Esophagus squamous epithelium (tissue), 5 donors: ENCODE measurements at places on chromosomes 16 and 17.

DNA sequence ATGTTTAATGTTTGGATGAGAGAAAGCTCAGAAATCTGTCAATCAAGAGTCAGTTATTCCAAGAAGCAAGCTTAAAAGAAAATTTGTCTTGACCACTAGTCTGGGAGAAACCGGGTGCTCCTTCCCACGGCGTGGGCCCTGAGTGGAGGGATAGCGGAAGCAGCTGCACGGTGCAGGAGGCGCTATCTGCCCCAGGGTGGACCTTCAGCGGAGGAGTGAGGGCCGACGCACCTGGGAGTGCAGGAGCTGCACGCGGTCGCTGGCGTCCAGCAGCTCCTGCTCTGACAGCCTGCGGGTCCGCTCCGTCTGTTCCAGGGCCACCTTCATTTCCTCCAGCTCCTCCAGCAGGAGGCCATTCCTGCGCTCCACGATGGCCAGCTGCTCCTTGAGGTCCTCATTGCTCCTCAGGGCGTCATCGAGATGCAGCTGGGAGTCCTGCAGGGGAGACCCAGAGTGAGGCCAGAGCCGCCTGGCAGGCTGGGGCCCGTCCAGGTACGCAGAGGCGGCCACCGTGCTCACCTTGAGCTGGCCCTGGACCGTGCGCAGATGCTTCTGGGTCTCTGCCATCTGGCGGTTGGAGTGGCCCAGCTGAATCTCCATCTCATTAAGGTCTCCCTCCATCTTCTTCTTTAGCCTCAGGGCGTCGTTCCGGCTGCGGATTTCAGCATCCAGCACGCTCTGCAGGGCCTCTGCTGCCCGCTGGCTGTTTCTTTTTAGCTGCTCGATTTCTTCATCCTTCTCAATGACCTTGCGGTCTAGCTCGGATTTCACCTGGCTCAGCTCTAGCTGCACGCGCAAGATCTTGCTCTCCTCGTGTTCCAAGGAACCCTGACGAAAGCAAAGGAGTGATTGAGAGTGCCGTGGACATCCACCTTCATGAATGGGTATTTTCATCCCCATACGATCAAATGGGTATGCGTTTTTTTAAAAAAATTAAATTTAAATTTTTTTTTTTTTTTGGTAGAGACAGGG is 63.5 kb downstream of the MYH13 start:
- DNase-seq, result no peak

DNA sequence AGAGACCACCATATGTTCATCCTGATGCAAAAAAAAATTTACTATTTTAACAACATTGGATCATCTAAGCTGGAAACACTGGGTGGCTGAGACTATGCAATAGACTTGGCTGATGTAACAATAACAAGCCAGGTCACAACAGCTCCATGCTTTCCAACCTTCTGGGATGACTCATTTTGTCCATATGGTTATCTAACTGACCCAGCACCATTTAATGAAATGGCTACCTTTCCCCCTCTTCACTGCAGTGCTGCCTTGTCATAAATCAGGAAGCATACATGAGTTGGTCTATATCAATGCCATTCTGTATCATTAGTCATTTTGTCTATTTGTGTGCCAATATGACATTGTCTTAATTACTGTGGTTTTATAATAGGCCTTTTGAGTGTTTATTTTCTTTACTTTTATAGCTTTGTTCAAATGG is 217.6 kb upstream of the KCNJ16 start:
- DNase-seq, result no peak

DNA sequence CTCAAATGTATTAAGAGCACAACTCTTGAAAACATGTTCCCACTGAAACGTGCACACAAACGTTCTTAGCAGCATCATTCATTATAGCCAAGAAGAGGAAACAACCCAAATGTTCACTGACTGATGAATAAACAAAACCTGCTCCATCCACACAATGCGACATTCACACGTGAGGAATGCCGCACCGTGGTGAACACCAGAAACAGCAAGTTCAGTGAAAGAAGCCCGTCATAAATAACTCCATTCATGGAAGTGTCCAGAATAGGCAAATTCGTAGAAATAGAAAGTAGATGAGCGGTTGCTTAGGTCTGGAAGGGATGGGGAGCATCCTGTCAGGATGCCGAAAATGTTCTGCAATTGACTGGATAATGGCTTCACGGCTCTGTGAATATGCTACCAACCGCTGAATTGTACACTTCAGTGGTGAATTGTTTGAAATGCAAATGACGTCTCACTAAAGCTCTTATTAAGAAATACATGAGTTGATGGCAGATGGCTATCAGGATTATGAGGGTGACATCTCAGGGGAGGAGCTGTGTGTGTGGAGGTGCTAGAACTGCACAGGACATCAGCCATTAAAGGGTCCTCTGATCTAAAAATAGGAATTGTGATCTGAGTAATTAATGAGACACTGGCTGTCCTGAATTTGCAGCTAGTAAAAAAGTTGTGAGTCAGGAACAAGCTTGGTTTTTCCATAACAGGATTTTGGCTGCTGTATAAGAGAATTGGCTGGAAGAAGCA is 771.0 kb downstream of the KCNJ18 start:
- no peak for DNase-seq

DNA sequence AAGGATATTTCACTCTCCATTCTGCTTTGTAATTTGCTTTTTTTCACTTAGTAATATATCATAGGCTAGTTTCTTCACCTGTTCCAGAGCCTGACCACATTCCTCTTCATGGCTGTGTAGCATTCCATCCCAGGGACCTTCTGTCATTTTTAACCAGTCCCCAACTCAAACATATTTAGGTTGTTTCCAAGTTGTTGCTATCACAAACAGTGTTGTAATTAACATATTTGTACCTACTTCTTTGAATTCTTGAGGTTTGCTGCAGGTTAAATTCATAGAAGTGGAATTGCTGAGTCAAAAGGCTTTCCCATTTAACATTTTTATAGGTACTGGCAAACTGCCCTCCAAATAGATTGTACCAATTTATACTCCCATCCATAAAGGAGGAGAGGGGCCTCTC is 65.1 kb upstream of the MED9 start:
- DNase-seq, result no peak

DNA sequence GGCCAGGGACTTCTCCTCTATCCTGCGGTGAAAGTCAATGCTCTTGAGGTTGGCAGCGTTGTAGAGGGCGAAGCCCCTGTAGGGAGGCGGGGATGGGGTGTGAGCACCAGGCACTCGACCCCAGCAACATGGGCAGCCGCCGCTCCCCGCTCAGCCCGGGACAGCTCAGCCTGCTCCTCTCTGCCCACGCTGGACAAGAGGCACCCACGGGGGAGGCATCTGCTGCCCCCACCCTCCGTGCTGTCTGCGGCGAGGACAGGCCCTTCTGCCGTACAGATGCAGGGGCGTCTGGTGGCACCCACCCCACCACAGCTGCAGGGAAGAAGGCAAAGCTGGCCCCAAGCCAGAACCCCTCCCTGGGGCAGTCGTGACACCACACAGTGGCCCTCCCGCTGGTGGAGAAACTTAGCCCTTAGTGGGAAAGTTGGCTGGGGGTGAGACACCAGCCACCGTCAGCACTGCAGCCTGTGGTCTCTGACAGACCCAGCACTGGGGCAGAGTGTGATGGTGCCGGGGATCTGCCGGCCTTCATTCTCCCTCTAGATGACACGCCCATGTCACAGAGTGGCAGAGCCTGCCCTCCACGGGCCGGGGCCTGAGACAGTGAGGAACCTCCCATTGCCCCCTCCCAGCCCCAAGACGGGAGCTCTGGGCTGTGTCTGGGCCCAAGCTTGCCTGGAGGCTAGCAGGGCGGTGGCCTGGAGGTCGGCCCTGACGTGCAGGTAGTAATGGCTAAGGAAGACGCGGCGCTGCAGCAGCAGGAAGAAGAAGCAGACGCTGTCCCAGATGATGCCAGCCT is 19.5 kb downstream of the CTU2 start:
- DNase-seq, result no peak

- no peak for DNase-seq
Observed at GRCh38 chr17:49556223-49556943, 19.3 kb upstream of the NXPH3 start.

DNA sequence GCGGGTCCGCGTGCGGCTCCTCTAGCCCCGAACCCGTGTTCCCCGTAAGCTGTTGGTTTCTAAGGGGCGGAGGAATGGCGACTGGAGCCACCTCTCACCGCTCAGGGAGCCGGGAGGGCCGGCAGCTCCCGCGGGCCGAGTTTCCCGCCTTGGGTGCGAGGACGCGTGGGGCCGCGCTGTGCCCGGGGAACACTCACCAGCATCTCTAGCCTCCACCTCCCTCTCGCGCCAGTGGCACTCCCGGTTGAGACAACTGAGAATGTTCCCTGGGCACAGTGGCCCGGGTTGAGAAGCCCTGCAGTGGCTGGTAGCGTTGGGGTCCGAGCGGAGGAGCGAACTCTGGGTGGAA is 560 bp downstream of the TELO2 start:
- DNase-seq, result no peak

DNA sequence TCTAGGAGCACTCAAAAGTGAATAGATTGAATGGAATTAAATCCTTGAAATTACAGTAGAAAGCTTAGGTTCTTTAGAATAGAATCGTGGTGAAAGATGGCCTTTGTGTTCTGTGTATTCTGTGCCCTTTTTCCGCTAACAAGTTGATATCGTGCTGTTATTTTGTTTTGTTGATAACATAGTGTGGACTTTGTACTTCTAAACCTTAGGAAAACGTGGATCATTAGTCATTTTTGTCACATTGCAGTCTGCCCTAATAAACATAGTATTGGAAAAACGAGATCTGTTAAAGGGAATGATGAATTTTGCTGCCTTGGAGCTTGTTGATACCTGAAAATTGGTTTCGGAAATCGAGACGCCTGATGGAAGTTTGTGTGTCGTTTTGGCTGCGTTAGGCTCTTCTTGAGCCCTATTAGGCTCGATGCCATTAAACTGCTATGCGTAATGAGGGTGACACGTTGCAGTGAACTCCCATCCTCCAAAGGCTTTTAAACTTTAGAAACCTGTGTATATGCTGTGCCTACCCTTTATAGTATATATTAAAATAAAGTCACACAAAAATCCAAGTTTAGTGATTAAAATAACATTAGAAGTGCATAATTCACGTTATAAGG is 145.7 kb downstream of the PRKCA start:
- DNase-seq, result no peak

DNA sequence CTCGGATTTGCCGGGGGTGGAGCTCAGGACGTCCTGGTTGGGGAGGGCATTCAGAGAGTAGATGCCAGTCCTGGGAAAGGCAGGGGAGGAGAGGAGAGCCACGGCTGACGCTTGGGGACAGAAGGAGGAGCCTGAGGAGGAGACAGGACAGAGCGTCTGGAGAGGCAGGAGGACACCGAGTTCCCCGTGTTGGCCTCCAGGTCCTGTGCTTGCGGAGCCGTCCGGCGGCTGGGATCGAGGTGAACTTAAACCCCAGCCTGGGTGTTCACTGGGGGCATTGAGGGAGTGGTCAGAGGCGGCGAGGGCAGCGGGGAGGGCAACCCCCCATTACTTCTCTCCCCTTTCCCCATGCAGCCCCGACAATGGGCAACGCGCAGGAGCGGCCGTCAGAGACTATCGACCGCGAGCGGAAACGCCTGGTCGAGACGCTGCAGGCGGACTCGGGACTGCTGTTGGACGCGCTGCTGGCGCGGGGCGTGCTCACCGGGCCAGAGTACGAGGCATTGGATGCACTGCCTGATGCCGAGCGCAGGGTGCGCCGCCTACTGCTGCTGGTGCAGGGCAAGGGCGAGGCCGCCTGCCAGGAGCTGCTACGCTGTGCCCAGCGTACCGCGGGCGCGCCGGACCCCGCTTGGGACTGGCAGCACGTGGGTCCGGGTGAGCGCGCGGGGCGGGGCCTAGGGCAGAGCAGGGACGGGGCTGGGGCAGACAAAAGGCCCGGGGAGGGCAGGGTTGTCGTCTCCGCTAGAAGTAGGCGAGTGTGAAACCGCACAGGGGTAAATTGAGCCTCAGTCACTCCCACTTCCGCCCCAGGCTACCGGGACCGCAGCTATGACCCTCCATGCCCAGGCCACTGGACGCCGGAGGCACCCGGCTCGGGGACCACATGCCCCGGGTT is 3.7 kb downstream of the NOL3 start:
- no peak for DNase-seq

GRCh38 chr16:14196539-14196938 is 125.4 kb downstream of the MRTFB start:
- DNase-seq, result no peak

DNA sequence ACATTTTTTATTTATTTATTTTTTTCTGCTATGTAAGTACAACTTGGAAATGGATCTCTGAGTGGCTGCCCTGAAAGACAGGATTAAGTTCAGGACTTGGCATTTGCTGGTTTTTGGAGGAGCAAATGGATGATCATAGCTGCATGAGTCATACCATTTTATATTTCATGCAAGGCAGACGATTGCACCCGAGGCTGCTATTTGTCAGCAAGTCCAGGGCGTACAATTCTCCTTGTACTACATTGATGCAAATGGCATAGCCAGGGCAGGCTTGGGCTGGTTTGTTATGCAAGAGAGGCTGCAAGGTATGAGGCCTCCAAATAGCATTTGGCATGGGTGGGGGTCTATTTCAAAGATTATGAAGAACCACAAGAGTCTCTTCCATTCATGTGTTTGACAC is 81.2 kb upstream of the CACNG3 start:
- no peak for DNase-seq

DNA sequence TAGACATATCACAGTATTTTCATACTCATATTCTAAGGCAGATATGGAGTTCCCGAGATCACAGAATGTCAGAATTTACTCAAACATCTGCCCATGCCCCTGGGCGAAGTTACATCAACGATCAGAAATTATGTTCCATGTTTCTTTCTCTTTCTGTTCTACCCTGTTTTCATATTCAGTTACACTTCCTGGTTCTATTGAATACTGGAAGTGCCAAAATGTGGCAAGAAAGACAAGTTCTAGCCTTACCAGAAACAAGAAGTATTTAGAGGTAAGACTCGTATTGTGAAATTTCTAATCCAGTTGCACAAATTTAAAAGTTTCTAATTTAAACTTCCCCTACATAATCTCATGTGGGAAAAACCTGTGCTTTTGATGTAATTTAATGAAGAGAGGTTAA is 36.1 kb downstream of the KCNJ2 start:
- no peak for DNase-seq

GRCh38 chr16:56125922-56126321 is 65.4 kb upstream of the GNAO1 start:
- DNase-seq, result no peak

DNA sequence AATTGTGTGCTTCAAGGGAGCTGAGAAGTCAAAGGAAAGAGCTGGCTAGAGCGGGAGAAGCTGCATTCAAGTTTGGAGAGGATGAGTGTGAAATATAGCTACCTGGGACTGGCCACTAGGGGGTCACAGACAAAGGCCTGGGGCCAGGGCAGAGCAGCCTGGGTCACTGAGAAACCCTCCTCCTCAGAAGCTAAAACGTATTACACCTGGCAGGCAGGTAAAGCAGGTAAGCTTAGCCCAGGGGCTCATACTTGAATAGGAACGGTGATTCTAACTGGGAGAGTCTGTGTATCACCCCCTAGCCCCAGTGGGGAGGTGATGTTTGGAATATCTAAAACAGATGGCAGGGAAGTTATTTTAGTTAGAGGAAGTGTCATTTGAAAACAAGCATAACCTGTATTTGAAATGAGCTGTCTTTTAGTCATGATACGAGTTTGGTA is 6.8 kb downstream of the KRT37 start:
- no peak for DNase-seq
